Fibroblast of lung (primary cell): ENCODE measurements at places on chromosomes 12 and 14.
A peak's percentile ranks its signal among the peaks of the same experiment; 100 is the strongest.

DNA sequence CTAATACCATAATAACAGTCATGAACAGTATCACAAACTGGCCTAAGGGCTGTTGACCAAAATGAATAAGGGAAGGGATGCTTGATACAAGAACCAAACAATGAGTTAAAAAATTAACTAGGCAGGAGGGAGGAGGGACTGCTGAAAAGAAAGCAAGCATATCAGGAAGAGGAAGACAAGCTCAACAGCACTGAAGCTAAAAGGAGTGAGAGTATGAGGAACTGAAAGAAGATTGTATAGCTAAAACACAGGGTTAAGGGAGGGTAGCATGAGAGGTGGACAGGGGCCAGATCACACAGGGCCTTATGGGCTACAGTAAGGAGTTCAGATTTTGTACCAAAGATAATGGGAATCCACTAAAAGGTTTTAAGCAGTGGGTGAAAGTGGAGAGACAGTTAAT is 34.1 kb downstream of the ITGA7 start:
- no peak for DNase-seq

GRCh38 chr14:88668448-88669116 is 105.7 kb downstream of the ZC3H14 start:
- DNase-seq = no peak

DNA sequence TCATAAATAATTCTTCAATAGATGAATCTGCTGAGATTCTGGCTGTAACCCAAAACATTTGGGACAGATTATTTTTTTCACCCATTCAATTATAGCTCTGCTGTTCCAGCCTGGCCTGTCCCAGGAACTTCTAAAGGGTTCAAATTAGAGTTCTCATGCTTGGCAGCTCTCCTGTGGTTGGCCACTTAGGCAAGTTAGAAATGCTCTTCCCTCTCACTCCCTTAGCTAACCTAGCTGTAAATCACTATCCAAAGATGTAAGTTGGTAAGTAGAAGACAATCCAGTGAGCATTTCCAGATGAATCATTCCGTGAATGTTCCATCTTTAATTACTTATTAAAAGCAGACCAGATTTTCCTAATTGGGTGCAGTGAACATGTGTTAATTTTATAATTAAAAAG is 760.4 kb upstream of the TBX3 start:
- DNase-seq = no peak

DNA sequence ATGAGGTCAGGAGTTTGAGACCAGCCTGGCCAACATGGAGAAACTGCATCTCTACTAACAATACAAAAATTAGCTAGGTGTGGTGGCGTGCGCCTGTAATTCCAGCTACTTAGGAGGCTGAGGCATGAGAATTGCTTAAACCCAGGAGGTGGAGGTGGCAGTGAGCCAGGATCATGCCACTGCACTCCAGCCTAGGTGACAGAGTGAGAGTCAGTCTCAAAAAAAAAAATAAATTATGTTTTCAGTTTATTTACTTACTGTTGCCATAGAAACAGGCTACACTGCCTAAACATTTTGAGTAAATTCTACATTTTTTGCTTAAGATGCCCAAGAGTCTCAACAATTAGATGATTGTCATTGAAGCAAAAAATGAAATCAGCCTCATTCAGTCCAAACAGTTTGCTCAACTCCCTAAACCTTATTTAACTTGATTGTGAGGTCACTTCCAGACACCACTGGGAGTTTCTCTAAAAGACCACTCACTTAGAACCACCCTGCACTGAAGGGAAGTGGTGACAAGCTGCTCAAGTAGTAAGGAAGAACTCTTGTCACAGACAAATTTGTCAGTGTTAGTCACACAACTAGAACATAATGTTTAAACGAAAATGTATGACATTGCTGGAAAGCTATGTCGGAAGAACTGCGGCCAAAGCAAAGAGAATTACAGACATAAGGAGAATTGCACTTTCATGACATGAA is 9.8 kb upstream of the GNPNAT1 start:
- peak; percentile 93 for DNase-seq

DNA sequence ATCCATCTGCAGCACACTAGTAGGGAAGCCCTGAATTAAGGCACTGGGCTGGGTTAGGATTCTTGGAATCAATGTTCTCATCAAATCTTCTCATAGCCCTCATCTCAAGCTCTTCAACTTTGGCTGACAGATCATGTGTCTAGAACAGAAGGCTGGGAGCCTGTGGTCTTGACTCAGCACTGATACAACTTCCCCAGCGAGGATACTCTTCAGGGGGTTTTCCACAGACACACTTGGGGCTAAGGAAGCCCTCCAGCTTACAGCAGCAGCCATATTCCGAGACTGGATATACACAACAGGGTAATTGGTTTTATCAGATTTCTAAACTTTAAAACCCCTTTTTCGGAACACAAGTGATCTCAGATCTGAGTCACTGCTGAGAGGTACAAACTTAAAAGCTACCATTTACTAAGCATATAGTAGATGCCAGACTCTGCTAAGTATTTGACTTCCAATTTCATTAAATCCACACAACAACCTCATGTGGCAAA is 3.5 kb downstream of the FMNL3 start:
- DNase-seq = peak; percentile 46

GRCh38 chr14:50791201-50791600 is 39.8 kb downstream of the NIN start:
- no peak for DNase-seq

- DNase-seq = peak; percentile 52
Measured at GRCh38 chr12:25529738-25530137, 23.3 kb downstream of the LMNTD1 start.

DNA sequence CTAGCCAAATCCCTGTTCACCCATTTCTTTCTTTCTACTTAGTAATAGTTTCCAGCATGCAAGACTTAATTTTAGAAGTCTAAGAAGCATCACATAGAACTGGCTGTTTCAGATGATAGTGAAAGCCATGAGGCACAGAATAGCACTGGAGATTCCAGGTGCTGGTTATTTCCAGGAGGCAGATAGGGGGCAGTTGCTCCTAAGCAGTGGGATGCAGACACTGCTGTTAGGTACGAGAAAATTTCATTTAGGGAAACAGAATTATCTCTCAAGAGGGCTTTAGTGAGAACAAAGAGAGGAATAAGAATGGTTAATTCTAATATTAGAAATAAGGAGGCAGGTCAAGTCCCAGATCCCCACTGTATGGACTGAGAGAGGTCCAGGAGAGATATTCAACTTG is 3.6 kb upstream of the MDGA2 start:
- DNase-seq = no peak

DNA sequence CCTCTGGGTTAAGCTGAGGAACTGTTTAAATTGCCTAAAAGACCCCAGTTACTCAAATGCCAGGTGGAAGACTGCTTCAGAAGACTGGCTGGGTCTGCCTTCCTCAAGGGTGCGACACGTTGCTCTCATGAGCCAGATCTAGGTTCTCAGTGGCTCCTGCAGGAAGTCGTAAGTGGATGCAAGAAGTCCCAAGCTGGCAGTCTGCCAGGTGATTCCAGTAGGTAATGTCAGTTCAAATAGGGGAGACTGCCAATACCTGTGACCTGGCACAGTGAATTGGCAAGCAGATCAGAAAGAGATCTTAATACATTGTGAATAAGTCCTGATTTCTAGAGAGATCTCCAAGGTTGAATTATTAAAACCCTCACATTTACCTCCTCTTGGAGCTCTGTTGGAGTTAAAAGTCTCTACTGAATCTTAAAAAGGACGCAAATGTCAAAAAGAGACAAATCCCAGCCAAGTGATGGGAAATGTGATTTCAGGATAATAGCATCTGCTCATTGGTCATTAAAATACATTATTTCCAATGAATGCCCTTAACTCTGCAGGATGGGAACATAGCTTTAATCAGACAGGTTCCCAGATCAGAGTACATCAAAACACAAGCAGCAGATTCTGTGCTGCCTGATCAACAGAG is 98.8 kb upstream of the FRMD6 start:
- no peak for DNase-seq

DNA sequence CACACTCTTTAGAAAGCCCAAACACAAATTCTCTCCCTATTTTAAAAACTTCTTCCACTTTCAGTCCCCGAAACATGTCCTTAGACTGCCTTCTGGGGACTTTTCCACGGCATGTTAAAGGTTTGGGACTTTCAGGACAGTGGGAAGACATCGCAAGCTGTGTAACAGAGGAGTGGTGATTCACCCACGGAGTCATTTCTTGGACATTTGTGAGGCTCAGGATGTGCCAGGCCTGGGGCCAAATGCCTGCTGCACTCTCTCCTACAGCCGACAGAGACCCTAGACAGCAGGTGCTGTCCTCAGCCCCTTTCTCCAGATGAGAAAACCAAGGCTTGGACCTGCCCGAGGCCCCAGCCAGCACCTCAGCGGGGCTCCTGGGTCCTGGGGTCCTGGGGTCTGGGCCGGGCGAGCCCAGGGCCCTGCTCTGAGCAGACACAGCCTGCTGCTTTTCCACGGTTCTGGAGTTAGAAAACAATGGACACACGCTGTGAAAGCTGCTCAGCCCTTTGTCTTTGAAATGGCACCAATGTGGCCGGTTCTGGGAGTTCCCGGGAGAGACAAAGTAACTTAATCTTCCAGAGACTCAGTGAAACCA is 370.2 kb upstream of the SFSWAP start:
- no peak for DNase-seq

DNA sequence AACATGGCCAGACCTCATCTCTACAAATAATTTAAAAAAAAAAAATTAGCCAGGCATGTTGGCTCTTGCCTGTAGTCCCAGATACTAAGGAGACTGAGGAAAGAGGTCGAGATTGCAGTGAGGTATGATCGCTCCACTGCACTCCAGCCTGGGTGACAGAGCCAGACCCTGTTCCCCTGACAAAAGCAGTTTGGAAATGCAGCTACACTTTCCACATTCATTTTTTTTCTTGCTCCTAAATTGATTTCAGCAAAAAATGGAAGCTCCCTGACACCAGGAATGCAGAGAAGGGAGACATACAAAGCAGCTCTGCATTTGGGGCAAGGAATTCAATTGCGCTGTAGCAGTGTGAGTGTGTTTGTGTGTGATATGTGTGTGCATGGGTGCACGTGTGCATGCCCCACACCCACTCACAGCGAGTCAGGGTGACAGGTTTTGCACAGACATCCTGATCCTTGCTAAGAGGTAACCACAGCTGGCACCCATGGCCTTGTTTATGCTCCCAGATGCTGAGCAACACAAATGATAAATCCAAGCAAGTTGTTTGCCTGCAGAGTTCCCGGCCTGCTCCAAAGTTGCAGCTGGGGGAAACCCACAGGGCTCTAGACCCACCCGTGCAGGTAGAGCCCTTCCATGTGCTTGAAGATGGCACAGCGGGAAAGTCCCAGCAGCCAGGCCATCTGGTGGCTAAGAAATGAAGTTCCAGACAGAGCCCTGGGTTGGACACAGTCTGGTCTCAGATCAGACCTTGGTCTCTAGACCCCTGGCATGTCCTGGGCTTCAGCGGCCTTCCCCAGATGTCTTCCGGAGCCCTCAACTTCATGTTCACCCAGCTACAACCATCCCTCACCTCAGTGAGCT is 25.9 kb upstream of the BDKRB2 start:
- DNase-seq = no peak

- peak; percentile 82 for DNase-seq
Measured at GRCh38 chr12:92551853-92552397, 150.9 kb upstream of the PLEKHG7 start.

GRCh38 chr12:105109465-105110212 is 2.1 kb downstream of the WASHC4 start:
- DNase-seq = peak; percentile 61

- DNase-seq = no peak
Measured at GRCh38 chr14:56590535-56590960, 10.9 kb downstream of the TMEM260 start.
